Ureter (tissue), 1 donor: ENCODE measurements at places on chromosomes 2 and 18. TPM values are rescaled to one million over a fixed set of nuclear protein-coding genes. Genes with fewer than 3 reads are reported as not detected.

- no peak for DNase-seq
Measured at GRCh38 chr18:50822756-50823155, 2.9 kb upstream of the MRO start.

GRCh38 chr2:232365621-232366321, 12.8 kb upstream of the ALPP start:
- no peak for DNase-seq

GRCh38 chr2:45585267-45585861, 25.7 kb downstream of the SRBD1 start:
- no peak for DNase-seq

GRCh38 chr2:138827426-138828054, 47.4 kb upstream of the NXPH2 start:
- no peak for DNase-seq

DNA sequence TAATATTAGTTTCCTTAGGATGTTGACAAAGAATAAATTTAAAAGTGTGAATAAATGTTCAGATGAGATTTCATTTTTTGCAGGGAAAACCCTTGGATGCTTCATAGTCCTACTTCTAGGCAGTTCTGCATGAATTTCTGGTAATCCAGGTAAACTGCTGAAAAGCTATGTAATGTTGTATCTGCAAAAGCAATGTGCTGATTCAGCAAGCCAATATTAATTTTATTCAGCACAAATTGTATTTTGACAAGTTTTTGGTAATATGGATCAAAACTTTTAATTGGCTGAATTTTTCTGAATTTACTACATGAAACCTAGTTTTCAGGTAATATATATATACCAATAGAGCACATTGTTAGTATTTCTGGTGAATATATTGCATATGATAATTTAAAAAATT, 17.8 kb upstream of the RBBP8 start:
- DNase-seq: no peak

- no peak for DNase-seq
Measured at GRCh38 chr2:47345590-47345924, 57.4 kb upstream of the MSH2 start.

Gene IKZF2
- 118 TPM for total RNA-seq

Gene CXCR1
- total RNA-seq: not detected
